CD8-positive, alpha-beta memory T cell (primary cell): ENCODE measurements at places on chromosomes 6 and 20. TPM values are rescaled to one million over a fixed set of nuclear protein-coding genes. Genes with fewer than 3 reads are reported as not detected.

- DNase-seq: no peak
Observed at GRCh38 chr6:7821426-7821825, 89.2 kb downstream of the TXNDC5 start.

- no peak for DNase-seq
Observed at GRCh38 chr6:16837217-16837972, 76.1 kb upstream of the ATXN1 start.

GRCh38 chr6:138031850-138032249 lies 75.4 kb downstream of the PERP start:
- DNase-seq: no peak

GRCh38 chr6:34027445-34027936 lies 118.4 kb downstream of the GRM4 start:
- DNase-seq: peak; percentile 63

DNA sequence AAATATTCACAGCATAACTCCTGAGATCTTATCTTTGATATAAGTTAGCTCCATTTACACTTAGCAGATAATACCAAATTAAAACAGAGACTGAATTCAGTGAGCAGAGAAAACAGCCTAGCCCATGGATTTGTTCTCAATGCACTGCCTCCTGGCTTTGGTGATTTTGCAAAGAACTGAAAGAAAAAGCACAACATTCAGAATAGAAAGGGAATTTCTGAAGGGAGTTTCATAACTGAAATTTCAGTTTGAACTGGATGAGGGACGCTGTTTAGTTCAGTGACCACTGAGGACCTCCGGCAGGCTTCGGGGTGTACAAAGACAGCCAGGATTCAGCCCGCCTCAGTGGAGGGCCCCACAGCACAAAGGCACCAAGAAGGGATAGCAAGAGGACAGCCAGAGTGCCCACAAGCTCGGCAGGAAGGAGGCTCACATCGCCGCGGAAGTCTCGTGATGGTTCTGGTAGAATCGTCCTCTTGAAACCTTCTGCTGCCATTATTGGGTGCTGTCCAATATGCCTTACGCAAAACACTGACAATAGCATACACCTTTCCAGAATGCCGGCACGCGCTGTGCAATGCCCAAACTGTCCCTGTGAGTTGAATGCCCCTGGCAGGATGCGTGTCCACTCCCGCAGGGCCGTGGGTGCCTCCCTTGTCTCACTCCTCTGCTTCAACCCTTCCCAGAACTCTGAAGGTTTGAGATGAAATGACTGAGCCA lies 9.7 kb upstream of the IRF4 start:
- no peak for DNase-seq

- DNase-seq: no peak
Observed at GRCh38 chr20:58308290-58308679, 1.2 kb upstream of the RAB22A start.

- no peak for DNase-seq
Observed at GRCh38 chr6:75935473-75935793, 137.0 kb downstream of the IMPG1 start.

The MCCD1 gene
- not detected for polyA plus RNA-seq

The LY6G6C gene
- not detected for polyA plus RNA-seq
